CD4-positive, alpha-beta T cell treated with Interleukin-4 for 1 hour (primary cell): ENCODE measurements at places on chromosomes 1 and 21.

DNA sequence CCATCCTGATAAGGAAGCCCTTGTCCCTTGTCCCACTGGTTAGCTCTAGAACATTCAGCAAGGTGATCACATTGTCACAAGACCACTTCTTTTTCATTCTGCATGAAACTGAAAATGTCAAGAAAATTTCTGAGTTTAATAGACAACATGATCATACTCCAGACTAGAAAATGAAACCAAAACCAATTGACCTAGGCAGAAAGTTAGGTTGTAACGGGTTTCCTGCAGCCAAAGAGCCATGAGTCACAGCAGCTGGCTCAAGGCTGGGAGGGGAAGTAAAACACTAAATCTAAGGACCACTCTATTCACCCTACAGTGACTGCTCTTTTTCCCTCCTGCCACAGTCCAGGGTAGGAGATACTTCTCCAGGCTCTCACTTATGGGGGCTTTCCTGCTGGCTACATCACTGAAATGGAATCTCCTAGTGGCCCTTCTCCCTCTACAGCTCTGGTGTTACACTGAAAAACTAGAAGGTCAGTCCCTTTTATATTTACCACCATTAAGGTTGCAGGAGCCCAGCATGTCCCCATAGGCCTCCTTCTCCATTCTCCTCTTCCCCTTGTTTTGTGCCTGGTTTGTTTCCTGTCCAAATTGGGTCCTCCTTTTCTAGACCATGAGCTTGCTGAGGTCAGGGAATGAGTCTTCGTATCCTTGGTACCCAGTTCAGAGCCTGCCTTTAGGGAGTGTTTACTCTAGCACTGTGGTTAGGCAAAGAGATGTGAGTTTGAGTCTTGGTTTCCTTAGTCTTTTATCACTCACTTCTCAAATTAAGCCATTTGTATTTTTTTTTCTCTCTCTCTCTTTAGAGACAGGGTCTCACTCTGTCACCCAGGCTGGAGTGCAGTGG lies 236.5 kb upstream of the JUN start:
- DNase-seq, result peak; percentile 67

DNA sequence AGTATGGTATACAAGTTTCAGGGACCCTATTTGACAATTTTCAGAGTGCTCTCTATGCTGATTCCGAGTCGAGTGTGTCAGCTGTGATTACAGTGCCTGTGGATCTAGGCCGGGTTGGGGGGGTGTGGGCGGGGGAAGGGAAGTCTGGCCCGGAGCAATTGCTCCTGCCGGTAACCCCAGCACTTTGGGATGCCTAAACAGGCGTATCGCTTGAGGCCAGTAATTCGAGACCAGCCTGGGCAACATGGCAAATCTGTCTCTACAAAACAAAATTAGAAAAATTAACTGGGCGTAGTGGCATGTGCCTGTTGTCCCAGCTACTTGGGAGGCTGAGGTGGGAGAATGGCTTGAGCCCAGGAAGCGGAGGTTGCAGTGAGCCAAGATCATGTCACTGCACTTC lies 1.6 kb upstream of the IL10RB start:
- no peak for DNase-seq

GRCh38 chr1:22821027-22821426 lies 110.4 kb downstream of the EPHB2 start:
- DNase-seq, result no peak

GRCh38 chr1:78831731-78832360 lies 174.7 kb downstream of the ADGRL4 start:
- no peak for DNase-seq

DNA sequence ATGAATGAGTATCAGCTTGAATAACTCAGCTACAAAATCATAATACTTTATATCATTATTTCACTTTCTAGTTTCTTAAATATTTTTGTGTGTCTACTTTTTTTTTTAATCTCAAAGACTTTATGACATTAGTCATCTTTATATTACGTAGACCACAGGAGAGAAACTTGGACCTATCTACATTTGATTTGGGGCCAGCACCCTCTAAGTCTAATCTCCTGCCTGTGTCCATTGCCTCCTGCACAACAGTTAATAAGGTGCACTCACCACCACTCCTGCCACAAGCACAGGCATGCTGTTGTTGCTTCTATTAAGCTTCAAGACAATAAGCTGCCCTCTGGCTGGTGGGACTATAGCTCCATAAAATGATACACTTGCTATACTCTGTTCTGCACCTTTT lies 70.4 kb downstream of the DIRAS3 start:
- no peak for DNase-seq
